ENCODE measurements at places on chromosomes 5 and 9.
A peak's percentile ranks its signal among the peaks of the same experiment; 100 is the strongest.

- DNase-seq, result peak; percentile 85
These were observed 2.0 kb upstream of the MAT2B start for GRCh38 chr5:163503106-163504078.

DNA sequence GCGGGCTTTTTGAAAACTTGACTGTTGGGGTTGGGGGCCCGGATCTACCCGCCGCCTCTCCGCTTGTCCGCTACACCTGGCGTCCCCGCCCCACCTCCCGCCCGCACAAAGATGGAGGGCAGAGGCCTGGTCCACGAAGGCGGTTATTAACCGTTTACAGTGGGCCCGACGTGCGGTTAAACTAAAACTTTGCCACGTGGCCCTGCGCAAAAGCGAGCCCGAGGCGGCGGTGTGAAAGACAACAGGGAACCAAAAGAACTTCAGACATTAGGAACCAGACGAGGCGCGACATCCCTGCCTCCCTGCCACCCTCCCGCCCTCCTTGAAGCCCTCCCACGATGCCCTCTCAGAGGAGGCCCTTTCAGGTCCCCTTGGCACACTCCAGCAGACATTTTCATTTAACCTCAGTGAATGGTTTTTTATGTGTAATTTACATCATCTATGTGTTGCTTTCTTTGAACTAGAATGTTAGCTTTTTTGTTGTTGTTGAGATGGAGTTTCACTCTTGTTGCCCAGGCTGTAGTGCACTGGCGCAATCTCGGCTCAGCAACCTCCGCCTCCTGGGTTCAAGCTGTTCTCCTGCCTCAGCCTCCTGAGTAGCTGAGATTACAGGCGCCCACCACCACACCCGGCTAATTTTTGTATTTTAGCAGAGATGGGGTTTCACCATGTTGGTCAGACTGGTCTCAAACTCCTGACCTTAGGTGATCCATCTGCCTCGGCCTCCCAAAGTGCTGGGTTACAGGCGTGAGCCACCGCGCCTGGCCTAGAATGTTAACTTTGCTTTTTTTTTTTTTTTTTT, 999 bp upstream of the HNRNPA0 start:
- DNase-seq, result no peak

- DNase-seq, result no peak
These were observed 267.4 kb upstream of the VLDLR start for GRCh38 chr9:2354216-2354615.

DNA sequence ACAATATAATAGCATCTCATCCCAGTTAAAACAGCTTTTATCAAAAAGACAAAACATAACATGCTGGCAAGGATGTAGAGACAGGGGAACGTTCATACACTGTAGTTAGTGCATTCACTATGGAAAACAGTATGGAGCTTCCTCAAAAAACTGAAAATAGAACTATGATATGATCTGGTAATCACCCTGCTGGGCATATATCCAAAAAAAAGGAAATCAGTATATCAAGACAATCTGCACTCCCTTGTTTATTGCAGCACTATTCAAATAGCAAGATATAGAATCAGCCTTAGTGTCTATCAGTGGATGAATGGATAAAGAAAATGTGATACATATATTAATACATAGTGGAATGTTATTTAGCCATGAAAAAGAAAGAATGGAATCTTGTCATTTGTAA, 88.5 kb downstream of the PBX3 start:
- DNase-seq, result no peak

GRCh38 chr9:111974092-111974681, 77.6 kb downstream of the UGCG start:
- peak; percentile 43 for DNase-seq

DNA sequence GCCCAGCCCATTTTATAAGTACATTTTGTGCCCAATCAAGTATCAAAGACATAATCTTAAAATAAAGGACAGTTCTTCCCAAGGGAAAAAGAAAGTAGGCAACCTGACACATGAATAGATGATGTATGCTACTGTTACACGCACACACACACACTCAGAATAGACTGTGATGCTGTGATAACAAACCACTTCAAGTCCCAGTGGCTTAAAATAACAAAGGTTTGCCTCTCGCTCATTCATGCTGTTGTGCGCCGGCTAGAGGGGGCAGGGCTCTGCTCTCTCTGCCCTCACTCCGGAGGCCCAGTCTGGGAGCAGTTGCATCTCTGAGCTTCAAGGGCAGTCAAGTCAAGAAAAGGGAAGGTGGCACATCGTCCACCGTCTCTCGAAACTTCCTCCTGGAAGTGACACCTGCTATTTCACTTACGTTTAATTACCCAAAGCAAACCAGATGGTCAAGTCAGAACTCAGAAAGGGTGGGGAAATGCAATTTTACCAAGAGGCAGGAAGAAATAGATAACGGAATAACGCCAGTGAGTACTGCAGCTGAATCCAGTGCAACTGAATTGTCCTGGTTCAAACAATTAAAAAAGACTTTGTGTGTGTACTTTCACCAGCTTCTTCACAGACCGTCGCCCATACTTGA, 43.3 kb downstream of the ANKRD33B start:
- DNase-seq, result peak; percentile 26

GRCh38 chr5:161369022-161369421, 177.5 kb downstream of the GABRB2 start:
- no peak for DNase-seq

DNA sequence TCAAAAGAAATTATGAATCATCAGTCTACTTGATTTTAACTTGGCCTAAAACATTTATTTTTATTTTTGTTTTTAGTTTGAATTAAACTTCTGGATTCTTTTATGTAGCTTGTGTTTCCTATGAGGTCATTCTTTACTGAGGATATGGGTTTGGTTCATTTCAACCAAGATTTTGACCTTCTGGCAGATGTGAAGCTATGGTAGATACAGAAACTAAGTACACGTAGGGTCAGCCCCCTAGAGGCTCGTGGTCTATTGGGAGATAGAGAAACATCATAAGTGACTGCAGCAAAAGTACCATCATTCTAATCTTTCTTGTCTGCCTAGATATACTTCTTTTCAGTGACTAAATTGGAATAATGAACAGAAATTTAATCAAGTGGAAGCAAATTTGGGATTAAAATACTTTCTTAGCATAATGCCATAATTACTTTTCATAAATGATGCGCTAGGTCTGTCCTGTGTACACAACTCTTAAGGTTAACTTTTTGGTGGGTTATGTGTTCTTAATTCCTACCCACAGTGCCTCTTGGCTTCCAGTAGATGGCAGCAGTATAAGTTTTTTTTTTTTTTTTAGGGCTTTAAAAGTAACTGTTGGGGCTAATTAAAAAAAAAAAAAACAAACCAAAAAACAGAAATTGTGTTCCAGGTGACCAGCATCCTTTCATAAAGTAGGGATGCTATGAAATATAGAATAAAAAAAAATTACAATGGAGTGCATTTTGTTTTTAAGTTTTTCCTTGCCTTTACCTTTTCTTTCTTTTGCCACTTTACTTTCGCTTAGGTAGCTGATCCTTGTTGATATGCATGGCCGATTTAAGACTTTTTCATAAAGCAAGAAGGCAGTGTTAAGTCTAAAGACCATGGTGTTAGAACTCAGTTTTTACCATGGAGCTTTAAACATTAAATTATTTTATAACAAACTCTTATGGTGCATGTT, 49.9 kb downstream of the LRRTM2 start:
- DNase-seq, result no peak

- DNase-seq, result no peak
These were observed 38.7 kb upstream of the GABBR2 start for GRCh38 chr9:98747476-98747875.

DNA sequence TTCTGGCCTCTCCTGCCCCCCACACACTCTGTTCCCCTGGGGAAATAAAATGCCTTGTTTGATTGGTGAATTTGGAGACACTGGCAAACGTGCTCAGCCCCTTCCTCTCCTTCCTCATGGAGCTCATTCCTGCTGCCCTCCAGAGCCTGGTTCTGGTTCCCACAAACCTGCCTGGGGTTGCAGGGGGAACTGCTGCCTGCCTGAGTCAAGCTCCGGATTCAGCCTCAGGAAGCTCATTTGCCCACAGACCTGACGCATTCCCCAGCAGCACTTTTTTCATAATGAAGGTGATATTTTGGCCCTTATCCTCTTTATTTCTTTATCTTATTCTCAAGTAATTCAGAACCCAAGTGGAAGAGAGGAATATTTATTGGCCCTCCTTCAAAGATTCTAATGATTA, 140.5 kb downstream of the TTLL11 start:
- no peak for DNase-seq

- DNase-seq, result no peak
These were observed 45.6 kb upstream of the JADE2 start for GRCh38 chr5:134479839-134480238.

- DNase-seq, result no peak
These were observed 26.1 kb downstream of the SMIM32 start for GRCh38 chr5:136166909-136167308.

DNA sequence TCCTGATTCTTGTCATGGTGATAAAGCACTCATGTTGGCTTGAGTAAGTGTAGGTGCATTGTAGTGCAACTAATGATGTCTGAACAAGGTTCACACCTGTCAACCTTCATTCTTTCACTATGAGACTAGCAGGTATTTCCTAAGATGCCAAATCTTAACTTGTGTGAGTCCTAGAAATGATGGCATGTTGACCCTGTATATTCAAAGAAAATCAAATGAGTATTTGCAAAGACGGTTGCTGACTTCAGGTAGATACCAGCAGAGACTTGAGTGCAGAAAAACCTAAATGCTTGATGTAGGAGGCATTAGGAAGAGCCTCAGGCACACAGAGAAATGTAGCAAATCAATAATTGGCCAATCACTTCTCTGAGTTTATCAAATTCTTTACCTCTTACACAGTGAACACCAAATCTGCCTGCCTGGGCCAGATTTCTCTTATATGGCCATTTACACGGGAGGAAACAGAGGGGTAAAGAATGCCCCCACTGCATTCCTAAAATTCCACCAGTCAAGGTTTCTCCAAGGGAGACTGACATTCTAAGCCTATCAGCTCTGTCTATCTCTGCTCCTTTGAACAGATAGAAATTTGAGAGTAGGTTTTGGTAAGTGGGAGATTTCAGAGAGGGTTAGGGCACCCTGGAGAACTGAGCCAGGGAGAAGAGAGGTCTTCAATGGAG, 488.6 kb upstream of the WWC1 start:
- DNase-seq, result peak; percentile 88

GRCh38 chr5:170104299-170104698, 1.4 kb upstream of the FOXI1 start:
- no peak for DNase-seq

DNA sequence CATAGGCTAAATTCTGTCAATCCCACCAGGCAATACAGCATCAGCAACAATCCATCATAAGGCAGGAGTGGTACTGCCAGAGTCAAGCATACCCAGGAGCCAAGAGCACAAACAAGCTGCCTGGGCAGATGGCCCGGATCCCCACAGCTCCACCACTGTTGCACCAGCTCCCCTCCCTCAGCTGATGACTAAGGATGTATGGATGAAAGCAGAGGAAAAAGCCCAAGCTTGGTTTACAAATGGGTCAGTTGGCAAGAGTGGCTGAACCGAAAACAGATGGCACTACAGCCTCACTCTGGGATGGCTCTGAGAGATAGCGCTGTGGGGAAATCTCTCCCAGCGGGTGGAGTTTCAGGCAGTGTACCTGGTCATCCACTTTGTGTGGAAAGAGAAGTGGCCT, 29.4 kb downstream of the DROSHA start:
- DNase-seq, result no peak

DNA sequence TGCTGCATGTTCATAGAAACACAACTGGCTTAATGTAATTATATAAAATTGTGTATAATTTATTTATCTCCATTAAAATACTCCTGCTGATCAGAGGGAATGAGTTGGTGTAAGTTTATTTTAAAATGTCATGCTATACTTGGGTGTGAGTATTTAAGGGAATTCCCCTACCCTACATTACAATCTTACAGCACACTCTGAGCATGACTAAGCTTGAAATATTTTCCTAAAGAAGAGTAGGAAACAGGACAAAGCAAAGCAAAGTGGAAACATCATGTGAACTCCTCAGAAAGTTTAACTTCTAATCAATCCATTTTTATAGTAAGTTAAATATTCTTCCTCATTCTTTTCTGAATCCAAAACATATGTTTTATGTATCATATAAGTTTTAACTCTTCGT, 1271.3 kb downstream of the EFNA5 start:
- DNase-seq, result peak; percentile 67

DNA sequence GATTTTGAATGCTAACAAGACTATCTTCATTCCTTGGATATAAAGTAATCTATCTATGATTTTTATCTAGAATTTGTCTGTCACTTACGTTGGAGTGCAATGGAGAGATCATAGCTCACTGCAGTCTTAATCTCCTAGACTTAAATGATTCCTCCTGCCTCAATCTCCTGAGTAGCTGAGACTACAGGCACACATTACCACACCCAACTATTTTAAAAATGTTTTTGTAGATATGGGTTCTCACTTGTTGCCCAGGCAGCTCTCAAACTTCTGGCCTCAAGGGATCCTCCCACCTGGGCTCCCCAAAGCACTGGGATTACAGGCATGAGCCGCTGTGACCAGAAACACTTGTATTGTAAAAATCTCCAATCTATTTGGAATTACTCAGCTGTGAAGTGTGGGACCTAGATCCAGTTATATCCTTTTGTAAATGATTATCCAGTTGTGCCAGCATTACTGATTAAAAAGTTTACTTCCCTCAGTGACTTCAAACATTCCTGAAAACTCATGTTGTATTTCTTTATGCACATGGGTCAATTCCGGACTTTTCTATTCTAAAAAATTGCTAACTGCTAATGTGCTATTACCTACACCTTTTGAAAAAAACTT, 1793.8 kb upstream of the WWC1 start:
- no peak for DNase-seq
